ENCODE measurements at places on chromosomes 5 and 9.
A peak's percentile ranks its signal among the peaks of the same experiment; 100 is the strongest.

DNA sequence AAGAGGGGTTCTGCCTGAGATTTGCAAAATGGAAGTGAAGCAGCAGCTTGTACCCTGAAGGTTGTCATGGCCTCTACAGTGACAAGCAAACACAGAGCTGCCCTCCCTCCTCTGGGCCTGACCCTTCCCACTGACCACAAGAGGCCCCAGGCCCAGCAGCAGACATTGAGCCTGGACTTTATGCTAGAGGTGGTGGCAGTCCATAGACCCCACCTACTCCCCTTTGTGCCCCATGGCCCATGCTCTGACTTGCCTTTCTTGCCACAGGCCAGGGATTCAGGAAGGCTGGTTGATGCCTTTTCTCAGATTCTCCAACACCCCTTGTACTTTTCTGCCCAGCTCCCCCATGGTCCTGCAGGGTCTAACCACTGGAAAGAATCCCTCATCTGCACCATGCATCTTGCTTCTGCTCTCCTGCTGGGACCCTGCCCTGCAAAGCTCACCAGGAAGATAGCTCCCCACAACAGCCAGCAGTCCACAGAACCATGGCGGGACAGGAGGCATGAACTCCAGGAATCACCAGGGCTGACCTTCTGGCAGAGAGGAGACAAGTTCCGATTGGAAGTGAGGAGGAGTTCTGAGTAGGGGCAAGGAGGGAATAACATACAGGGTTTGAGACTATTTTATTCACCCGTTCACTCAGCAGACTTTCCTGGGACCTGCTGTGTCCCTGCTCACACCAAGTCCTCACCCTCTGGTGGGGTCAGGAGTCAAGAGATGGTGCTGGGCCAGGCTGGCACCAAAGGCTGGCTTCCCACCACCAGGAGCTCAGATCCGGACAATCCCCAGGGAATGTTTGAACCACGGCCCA lies 263.8 kb downstream of the SYK start:
- no peak for DNase-seq

DNA sequence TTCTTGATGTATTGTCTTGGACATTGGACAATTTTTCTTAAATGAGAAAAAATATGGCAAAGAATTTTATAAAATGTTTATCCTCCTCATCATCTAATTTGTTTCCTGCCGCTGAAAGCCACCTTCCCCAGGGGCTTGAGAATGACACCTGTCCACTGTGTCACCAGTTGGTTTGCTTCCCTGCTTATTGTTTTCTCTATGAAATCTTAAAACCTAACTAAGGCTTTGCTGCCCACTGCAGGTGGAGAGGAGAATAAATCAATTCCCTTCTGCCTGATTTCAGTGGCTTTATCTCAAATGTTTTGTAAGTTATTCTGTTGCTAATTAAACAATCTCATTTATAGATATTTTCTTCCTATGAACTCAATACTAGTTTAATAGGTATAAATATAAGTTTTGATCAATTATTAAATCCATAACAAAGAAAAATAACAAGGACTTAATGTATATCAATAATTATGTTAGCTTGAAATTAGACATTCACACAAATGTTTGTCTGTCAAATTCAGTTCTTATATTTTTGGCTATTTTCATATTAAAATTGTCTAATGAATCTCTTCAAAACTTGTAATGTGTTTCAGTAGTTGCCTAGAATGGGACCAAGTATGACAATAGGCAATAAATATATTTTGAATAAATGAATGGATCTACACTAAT lies 822.5 kb downstream of the PTPRD start:
- peak; percentile 36 for DNase-seq

- DNase-seq, result no peak
Observed at GRCh38 chr9:79610019-79610631, 38.4 kb downstream of the TLE4 start.

DNA sequence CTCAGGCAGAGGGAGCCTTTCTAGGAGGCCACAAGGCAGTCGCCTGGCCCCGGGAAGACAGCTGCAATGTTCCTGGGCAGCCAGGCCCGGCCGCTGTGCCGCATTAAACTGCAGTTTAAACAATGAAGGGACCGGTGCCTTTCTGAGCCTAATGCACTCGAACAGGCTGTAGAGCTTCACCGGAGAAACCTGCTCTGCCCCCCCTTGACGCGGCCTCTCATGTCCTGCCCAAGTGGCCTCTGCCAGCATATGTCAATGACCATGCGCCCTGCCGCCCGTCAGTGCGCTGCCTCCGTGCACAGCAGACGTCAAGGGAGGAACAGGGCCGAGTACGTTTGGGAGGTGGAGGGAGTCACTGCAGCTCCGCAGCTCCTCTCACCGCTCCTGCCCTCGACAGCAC lies 38.4 kb upstream of the BARHL1 start:
- DNase-seq, result no peak

Measured in glomerular endothelial cell (primary cell).